ENCODE measurements at places on chromosomes 4 and X. TPM values are rescaled to one million over a fixed set of nuclear protein-coding genes. Genes with fewer than 3 reads are reported as not detected.

DNA sequence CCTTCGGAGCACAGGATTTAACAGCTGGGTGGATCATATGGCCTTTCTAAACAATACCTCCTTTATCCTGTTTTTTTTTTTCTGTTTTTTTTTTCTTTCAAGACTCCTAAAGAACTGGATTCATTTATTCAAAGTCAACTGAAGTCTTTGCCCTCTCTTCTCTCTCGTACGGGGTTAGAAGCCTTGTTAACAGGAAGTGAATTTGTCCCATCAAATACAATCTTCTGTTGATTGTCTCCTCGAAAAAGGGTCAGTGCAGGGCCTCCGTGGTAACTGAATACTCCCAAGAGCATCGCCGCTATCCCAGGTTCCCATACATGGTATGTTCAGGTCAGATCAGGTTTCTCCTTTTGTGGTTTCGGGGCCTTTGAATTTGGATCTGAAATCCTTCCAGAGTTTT is 1.8 kb upstream of the TMEM128 start:
- no peak for DNase-seq

DNA sequence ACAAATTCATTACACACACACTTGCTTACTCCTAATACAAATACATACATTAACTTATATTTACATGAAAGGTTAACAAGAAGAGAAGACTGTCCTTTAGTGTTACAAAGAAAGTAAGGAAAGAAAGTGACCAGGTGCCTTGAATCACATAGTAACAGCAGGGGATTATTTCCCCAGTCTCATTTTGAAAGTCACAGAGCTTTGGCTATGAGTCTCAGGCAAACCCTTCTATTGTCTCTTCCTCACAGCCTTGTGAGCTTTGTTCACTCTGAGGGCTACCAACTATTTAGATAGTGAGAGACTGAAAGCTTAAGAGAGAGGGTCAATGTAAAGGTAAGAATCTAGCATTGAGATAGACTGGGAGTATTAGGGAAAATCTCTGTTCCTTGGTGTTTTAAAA is 161.6 kb downstream of the NPNT start:
- no peak for DNase-seq

GRCh38 chrX:57952320-57952678 is 42.0 kb upstream of the ZXDA start:
- DNase-seq = no peak

DNA sequence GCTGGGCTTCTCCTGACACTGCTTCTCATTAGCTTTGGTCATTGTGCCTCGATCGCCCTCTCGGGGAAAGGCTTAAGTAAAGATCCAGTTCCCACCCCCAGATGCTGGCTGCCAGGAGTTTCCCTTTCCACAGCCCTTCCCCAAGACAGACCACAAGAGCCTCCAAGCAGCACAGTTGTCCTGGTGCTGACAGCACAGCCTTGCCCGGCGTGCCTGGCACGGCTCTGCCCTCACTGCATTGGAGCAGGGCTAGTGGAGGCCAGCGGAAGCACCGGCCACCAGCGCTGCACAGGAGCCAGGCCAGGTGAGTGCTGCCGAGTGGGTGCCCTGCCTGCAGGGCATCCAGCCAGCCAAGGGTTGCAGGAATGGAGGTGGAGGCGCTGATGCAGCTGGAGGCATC is 9.7 kb upstream of the MSANTD1 start:
- no peak for DNase-seq

GRCh38 chrX:138487866-138488265 is 223.7 kb downstream of the FGF13 start:
- no peak for DNase-seq

STPG2 gene
- 0.69 TPM for polyA plus RNA-seq

All from right renal pelvis (tissue), 4 donors.